ENCODE measurements at places on chromosomes 13 and 19. TPM values are rescaled to one million over a fixed set of nuclear protein-coding genes. Genes with fewer than 3 reads are reported as not detected.

DNA sequence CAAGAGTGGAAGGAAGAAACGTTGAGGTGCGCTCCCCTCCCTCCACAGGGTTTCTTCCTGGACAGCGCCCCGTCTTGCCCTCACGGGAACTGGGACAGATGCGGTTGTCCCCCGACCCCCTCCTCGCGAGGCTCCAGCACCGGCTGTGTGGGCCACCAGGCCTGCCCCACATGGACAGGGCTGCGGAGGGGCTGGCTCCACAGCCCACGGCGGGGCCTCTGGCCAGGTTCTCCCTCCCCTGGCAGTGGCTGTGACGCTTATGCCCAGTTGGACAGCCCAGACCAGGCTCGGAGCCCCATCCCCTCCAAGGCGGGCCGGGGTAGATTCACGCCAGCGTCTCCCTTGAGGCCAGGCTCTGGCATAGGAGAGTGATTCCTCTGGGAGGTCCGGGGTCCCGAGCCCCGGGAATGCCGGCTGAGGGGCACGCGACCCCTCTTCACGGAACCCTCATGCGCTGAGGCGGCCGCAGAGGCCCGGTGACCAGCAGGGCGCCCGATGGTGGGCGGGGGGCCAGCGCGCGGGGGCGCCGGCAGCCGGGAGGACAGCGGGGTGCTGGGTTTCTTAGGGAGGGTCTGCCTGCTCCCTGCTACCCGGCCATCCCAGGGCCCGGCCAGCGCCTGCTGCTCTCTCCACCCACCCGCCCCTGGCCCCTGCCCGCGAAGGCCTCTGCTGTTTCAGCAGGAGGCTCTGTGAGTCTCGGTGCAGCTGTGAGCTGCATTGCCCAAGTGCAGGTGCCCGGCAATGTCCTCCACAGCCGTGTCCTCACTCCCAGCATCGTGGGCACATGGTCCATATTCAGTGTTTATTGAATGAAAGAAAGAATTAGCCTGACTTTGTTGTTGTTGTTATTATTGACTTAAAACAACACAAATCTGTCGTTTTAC, 20.3 kb upstream of the GAS6 start:
- no peaks in the 10 kb centered on the region for H3K27me3 ChIP-seq
- no peak for DNase-seq

DNA sequence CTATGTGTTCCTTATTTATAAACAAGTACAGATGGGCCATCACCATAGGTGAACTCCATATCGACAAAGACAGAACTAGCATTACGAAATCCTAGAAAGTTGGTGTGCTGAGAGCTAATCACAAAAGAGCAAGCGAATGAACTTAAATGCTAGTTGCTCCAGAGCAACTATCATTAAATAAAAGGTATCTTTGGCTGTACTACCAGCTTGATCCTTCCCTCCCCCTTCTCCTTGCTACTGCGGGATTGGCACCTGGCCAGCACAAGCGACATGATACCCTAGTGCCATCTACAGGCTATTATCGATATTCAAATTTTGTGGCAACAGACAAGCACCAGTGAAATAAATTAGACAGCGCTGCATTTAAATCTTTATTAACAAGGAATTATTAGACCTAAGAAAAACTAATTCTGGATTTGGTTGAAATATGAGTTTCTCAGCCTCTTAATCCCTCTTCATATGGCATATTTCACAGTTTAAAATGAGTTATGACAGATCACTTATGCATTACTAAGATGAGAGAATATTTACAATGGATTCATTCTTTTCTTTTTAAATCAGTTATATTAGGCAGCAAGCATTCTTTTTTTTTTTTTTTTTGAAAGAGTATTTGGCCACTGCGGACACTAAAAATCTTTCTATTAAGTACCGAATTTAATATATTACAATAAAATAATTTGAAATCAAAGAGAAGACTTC, 5.8 kb downstream of the PCDH9 start:
- no peaks in the 10 kb centered on the region for H3K36me3 ChIP-seq
- no peaks in the 10 kb centered on the region for H3K27me3 ChIP-seq
- no peak overlapping the region for H3K4me3 ChIP-seq
- no peak overlapping the region for H3K27ac ChIP-seq
- H3K4me1 ChIP-seq, result peaks cover 6% of the 10 kb centered on the region
- peak; percentile 43 for DNase-seq

- H3K4me1 ChIP-seq, result no peaks in the 10 kb centered on the region
- no peak for DNase-seq
- H3K36me3 ChIP-seq, result no peaks in the 10 kb centered on the region
- no peak overlapping the region for H3K4me3 ChIP-seq
- H3K27me3 ChIP-seq, result no peaks in the 10 kb centered on the region
- no peak overlapping the region for H3K27ac ChIP-seq
Measured at GRCh38 chr19:7705387-7706187, 3.7 kb upstream of the FCER2 start.

GRCh38 chr13:70784207-70784989, 676.1 kb upstream of the KLHL1 start:
- H3K4me3 ChIP-seq, result no peak overlapping the region
- no peaks in the 10 kb centered on the region for H3K4me1 ChIP-seq
- no peaks in the 10 kb centered on the region for H3K36me3 ChIP-seq
- no peak overlapping the region for H3K27ac ChIP-seq
- H3K27me3 ChIP-seq, result no peaks in the 10 kb centered on the region
- no peak for DNase-seq

- H3K27ac ChIP-seq, result no peak overlapping the region
- no peak overlapping the region for H3K4me3 ChIP-seq
- peaks cover 21% of the 10 kb centered on the region for H3K36me3 ChIP-seq
- H3K27me3 ChIP-seq, result no peaks in the 10 kb centered on the region
- no peaks in the 10 kb centered on the region for H3K4me1 ChIP-seq
Measured at GRCh38 chr13:80989747-80990146, 648.8 kb upstream of the SPRY2 start.

DNA sequence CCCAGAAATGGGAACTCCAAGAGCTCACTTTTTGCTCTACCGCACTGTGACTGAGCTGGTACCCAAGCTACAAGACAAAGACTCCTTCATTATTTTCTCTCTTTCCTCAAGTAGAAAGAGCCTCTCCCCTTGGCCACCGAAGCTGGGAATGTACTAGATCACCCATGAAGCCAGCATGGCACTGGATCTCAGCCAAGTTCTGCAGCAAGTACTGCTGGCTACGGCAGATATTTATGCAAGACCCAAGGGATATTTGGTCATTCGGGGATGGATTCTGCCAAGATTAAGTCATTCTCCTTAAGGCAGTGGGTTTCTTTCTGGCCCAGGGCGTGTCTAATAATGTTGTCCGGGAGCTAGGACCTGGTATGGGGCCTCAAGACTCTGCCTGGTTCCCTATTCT, 633.5 kb downstream of the SLITRK1 start:
- peaks cover 4% of the 10 kb centered on the region for H3K4me1 ChIP-seq
- no peak for DNase-seq

DNA sequence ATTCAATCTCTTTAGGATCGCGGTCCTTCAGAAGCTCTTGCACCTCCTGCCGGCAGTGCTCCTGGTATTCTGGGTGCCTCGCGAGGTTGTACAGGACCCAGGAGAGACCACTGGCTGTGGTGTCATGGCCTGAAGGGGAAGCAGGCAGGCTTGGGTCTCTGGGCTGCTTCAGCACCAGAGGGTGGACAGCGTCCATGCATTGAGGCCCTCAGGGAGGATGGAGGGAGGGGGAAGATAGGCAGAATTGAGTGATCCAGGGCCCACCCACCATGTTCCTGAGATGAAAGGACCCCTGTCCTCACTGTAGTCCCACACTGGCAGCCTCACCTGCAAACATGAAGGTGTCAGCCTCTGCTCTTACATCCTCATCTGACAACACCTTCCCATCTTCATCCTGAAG, 17.9 kb upstream of the OR10H5 start:
- H3K4me1 ChIP-seq, result no peaks in the 10 kb centered on the region
- no peak overlapping the region for H3K27ac ChIP-seq
- H3K4me3 ChIP-seq, result no peak overlapping the region
- peak; percentile 18 for DNase-seq
- peaks cover 76% of the 10 kb centered on the region for H3K36me3 ChIP-seq

The TNFSF13B gene
- not detected for total RNA-seq

The ZNF229 gene
- 1.8 TPM for total RNA-seq

The TMEM161A gene
- total RNA-seq, result 46.0 TPM

The DACH1 gene
- total RNA-seq, result 0.37 TPM

The IGFL1 gene
- total RNA-seq, result not detected
